ENCODE measurements at places on chromosomes 12 and 14. TPM values are rescaled to one million over a fixed set of nuclear protein-coding genes. Genes with fewer than 3 reads are reported as not detected.

GRCh38 chr12:95088379-95088778, 15.0 kb upstream of the NR2C1 start:
- no peak for DNase-seq

DNA sequence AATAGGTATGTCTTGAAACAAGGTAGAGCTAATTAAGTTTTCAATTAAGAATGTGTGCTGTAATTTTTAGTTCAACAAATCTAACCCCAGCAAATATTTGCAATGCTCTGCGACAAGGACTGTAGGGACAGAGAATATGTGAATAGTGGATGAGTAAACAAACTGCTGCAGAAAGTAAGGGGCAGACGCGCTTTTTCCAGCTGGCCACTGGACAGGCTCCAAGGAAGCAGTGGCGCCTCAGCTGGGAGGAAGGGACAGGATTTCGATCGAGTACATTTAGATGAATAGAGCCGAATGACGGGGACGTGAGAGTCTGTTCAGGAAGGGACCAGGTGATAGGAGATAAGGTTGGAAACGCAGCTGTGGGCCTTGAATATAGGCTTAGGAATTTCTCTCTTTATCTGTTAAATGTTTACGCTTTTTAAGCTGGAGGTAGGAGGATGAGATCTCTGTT, 69.3 kb downstream of the ELK3 start:
- DNase-seq = no peak

DNA sequence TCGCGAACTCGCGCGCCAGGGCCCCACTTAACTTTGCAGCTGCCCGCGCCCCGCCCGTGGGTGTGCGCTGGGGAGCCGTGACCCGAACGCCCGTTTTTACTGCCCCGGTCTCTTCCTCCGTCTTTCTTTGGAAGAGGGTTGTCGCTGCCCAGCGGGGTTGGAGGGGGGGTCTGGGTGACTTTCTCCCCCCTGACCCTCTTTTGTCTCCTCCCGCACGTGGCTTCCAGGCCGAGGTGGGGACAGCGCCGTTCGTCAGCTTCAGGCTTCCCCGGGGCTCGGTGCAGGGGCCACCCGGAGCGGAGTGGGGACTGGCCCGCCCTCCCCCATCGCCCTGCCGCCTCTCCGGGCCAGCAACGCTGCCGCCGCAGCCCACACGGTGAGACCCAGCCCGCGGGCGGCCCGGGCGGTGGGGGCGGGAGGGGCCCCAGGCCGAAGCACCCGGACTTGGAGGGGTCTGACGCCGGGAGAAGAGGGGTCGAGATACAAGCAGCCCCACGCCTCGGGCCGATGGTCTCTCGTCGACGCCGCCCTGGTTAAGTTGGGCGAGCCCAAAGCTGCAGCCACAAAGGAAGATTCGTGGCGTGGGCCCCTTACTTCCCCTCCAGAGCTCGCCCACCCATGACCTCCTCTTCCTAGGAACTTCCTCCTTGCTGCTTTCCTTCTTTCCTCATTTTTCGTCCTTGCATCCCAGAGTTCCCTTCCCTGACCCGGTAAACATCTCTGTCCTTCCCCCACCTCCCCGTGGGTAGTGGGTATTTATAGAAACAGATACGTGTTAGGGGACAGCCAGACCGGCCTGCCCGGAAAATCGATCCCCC, 1.2 kb downstream of the DYRK2 start:
- DNase-seq = peak; percentile 50

- no peak for DNase-seq
These were observed 46.9 kb downstream of the RAD52 start for GRCh38 chr12:902581-902980.

GRCh38 chr12:31740628-31741027, 11.8 kb upstream of the AMN1 start:
- DNase-seq = no peak

DNA sequence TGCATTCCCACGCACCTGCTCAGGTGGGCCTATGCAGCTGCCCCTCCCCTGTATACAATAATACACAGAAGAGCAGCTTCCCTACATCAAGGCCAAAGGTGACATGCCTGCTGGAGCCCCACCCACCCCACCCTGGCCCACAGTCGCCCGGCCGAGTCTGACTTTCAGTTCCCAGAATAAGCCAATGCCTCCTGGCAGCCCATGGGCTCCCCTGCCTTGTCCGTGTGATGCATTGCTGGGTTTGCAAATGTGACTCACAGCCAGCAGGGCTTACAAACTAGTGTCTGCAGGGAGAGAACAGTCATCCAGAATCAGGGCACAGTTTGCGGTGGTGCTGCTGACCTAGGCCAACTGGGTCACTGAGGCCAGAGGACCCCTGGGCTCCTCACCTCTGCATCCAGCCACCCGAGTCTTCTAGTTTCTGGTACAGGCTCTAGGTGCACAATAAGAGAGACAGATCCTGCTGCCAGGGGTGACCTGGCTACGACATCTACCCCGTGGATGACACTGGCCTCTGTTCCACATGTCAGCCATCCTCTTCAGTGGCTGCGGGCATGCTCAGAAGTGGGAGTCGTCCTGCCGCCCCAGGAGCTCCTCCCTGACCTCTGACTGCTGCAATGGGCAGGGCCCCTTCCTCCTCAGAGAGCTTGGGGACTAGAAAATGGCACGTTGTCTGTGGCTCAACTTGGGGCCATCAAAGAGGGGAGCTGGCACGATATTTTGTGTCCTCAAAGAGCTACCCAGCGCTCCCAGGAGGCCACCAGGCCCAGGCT, 84.5 kb downstream of the CHGA start:
- DNase-seq = no peak

- no peak for DNase-seq
These were observed 56.6 kb downstream of the TC2N start for GRCh38 chr14:91810699-91811098.

DNA sequence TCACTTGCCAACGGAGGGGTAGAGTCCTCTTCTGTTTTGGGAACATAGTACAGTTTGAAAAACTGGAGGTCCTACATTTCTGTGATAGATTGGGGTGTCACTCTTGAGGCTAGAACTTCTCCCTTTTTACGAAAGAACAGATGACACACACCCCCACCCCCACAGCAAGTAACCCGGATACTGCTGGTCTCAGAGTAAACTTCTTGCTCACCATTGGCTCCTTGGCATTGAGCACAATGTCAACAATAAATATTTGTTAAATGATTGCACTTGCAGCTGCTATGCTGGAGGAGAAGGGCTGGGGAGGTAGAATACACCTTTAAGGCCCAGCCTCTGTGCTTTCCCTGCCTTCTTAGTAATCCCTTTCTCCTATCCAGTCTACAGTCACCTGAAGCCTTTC, 149.8 kb downstream of the TGFB3 start:
- DNase-seq = no peak

DNA sequence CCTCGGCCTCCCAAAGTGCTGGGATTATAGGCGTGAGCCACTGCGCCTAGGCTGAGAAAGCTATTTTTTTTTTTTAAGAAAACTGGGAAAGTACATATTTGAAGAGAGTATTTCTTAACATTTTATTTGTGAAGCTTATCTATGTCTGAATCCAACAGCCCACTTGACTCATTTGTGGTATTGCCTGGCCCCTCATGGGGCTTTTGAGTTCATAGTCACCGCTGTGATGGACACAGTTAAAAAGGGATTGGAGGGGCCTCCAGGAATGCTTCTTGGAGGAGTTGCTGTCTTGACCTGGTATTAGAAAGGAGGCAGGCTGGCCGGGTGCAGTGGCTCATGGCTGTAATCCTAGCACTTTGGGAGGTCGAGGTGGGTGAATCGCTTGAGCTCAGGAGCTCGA, 26.5 kb downstream of the BCL7A start:
- no peak for DNase-seq

GRCh38 chr12:27631813-27632491, 64.3 kb upstream of the REP15 start:
- DNase-seq = no peak

- no peak for DNase-seq
These were observed 4.6 kb downstream of the KRT82 start for GRCh38 chr12:52401526-52401925.

The PPFIA2 gene
- 1.3 TPM for polyA plus RNA-seq

The LRRC10 gene
- polyA plus RNA-seq = not detected

The KLHDC2 gene
- 73.5 TPM for polyA plus RNA-seq

Data from hindlimb muscle (tissue), 1 donor.